ENCODE measurements at places on chromosomes 2 and 18.

- DNase-seq, result no peak
Observed at GRCh38 chr2:157304811-157305722, 20.6 kb downstream of the ERMN start.

DNA sequence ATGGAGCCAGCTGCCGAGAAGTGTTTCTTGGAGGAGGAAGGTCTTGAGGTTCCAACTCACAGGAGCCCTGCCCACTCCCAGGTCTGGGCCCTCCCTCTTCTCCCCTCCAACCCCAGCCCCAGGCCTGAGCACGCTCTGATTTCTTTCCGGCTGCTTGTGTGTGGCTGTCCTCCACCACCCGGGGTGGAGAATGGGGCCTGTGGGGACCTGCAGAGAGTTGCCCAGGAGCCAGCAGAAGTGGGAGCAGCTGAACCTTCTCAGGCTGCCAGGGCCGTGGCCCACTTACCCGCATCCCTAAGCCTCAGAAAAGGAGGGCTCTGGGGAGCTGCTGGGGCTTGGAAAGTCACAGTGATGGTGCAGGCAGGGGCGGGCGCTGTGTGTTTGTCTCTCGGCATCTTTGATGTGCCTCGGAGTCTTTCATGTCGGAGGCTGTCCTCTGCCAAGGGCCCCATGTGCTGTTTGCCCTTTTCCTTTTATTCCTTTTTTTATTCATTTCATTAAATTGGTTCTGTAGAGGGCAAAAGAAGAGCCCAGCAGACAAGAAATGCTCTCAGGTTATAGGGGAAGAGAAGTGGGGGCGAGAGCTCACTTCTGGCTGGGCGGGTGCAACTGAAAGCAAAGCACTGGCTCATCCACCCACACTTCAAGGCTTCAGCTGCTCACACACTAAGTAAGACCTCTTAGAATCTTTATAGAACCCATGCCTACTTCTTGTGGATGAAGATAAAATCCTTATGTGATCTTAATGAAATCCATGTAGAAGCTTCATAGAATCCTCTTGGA lies 52.5 kb downstream of the SDC1 start:
- DNase-seq, result no peak

GRCh38 chr2:202261531-202261930 lies 4.0 kb upstream of the NOP58 start:
- DNase-seq, result no peak

DNA sequence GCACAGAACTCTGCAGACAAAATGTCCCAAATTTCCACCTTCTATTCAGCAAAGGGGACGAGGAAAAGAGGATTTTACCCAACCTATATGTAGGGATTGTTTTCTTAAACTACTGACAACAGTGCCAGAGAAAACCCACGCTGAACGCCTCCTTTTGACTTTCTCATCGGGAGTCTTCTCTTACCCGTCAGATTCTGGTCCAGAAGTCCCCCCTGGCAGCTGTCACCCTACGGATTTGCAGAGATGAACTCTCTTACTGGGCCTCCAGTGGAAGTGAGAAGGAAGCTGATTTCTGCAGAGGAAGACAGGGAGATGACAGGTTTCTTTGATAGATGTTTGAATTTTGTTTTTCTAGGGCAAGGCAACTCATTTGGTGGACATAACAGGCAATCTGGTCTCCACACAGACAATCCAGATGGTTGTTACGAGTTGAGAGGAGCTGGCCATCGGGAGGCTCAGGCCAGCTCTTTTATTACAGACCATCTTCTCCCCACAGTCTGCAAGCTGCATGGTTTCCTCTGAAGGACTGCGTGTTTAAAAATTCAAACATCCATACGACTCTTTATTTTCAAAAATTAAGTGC lies 804.3 kb downstream of the RNF144A start:
- DNase-seq, result no peak

DNA sequence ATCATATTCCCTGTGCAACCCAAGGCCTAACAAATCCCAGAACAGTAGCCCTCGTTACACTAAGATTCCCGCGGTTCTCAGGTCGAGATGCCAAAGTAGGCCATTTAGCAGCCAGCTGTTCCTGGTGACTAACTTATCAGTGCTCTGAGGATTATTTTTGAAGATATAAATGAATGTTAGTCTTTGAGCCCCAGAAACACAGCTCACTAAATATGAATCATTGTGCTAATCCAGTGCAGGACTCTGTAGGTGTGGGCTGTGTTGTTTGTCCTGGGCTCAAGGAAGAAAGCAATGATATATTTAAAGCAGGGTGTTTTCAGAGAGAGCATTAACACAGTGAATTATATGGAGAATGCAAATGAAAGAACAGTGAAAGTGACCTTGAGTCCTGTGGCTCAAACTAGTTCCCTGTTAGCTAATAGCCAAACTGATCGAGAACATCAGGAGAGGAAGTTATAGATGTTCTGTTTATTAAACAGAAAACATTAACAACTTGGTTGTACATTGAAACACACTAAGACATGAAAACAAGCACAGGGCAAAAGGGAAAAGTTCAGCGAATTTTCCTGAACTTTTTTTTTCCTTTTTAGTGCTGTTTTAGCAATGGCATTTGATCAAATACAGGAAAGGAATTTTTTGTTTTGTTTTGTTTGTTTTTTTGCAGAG lies 228.3 kb downstream of the RNF152 start:
- no peak for DNase-seq

- DNase-seq, result no peak
Observed at GRCh38 chr2:167534443-167534842, 646.2 kb downstream of the XIRP2 start.

DNA sequence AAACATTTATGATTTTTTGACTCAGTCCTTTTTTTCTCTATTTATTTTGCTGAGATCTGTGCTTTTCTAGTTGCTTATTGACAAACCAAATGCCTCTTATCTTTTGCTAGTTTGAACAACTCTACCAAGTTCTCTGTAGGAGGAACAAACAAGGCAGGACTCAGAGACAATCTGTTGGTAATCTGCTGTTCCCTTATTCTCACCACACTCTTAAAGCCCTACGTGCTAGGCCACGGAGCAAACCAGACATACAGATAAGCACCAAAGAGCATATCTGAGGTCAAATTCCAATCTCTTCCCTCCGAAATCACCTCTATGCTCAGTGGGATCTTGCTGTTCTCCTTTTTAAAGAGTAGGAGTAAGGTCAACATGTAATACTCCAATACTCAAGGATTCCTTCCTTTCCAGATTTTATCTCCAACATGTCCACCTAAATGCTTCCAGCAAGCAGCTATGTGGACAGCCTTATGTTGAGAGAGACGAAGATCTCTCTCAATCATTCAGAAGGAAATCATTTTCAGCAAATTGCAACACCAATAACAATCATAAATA lies 18.4 kb downstream of the FN1 start:
- DNase-seq, result no peak

- no peak for DNase-seq
Observed at GRCh38 chr2:16650287-16651249, 15.1 kb downstream of the CYRIA start.

DNA sequence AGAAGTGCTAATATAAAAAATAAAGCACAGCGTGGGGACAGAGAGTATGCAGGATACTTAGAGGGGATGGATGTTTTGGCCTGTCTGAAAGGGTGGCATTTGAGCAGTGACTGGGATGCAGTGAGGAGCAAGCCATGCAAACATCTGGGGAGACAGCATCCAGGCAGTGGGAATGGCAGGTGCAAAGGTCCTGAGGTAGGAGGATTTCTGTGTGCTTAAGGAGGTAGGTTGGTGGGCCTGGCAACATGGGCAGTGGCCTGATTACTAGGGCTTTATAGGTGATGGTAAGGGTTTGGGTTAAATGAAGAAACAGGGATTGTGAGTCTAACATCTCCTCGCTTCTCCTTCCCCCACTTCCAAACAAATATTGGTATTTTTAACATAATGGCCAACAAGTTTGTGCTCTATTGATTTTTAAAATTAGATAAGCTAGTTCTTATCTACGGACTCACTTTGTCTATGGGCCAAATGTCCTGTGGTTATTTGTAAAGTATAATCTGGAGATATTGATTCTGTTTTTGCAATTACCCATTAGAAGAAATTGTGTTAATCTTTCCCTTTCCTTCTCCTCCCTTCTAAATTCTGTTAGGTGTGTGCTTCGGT lies 2.4 kb downstream of the AOX1 start:
- DNase-seq, result no peak

DNA sequence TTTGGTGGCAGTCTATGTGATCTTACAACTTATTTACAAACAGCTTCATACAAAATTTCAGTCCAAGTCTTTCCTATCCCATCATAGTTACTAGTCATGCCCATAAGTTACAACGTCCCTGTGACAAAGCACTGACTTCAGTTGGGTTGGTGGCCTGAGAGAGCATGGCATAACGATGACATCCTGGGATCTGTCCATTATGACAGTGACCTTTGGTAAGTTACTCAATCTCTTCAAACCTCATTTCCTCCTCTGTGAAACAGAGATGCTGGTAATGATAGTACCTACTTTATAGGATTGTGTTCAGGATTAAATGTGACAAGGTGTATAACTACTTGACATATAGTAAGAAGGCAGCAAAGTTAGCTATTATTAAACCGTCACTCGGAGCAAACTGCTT lies 55.4 kb upstream of the ATP5MC3 start:
- DNase-seq, result no peak

DNA sequence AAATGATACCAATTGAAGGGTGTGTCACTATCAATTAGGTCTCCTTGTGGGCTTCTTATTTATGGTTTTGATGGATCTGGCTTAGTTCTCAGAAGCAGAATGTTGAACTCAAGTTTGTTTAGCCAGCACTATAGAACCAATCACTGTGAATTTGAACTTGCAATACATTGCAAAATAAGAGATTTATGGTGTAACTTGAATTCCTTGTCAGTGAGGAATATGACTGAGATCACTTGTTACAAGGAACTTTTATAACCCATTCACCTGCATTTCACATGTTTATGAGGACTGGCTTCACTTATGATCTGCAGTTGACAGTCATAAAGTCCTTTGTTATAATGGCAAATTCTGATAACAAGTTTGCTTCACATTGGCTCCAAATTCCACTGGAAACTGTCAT lies 9.8 kb downstream of the GATA6 start:
- DNase-seq, result no peak

- no peak for DNase-seq
Observed at GRCh38 chr2:19810148-19810547, 91.6 kb downstream of the TTC32 start.

DNA sequence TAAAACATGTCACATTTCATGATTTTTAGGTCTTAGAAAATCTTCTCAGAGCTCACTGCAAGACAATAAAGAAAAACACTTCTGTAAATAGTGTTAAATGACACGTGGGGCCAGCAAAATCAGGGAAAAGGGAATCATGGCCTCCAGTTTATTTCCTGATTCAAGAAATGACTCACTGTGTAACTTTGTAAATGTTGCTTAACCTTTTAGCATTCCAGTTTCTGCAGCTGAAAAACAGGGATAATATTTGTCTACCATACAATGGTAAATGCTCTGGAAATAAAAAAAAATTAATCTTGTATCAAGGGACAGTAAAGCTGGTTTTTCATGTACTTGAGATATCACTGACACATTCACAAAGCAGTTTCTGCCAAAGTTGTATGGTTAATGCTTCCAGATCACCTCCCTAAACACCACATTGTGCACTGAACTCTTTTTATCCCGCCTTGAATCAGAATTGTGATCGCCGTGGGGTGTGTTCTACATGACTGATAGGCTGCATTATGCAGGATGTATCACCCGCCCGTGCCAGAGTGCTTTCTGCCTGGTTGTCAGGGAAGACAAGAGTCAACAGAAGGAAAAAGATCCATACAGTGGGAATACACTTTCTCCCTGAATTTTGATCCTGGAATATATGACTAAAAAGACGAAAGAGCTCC lies 238.8 kb downstream of the IKZF2 start:
- DNase-seq, result no peak

GRCh38 chr2:72172478-72172877 lies 24.8 kb upstream of the CYP26B1 start:
- no peak for DNase-seq

DNA sequence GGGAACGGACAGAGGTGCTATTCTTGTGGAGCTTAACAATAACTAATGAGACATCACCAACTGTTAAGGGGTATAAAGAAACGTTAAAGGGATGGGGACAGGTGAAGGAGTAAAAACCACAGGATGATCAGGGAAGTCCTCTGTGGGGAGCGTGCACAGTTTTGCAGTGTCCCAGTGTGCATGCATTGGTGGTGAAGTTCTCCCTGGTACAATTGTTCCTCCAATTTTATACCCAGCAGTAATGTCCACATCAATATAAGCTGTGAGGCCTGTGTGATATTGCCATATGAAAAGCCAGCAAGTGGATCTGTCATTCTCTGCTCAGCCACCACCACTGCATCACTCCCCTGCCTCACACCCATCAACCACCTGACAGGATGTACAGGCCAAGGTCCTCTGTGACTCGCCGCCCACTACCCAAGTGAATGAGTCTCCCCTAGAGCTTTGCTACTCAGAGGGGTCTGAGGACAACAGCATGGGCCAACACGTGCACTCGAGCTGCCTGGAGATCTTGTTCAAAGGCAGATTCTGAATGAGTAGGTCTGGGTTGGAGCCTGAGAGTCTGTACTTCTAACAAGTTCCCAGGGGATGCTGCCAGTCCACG lies 4.6 kb downstream of the MLPH start:
- DNase-seq, result no peak

DNA sequence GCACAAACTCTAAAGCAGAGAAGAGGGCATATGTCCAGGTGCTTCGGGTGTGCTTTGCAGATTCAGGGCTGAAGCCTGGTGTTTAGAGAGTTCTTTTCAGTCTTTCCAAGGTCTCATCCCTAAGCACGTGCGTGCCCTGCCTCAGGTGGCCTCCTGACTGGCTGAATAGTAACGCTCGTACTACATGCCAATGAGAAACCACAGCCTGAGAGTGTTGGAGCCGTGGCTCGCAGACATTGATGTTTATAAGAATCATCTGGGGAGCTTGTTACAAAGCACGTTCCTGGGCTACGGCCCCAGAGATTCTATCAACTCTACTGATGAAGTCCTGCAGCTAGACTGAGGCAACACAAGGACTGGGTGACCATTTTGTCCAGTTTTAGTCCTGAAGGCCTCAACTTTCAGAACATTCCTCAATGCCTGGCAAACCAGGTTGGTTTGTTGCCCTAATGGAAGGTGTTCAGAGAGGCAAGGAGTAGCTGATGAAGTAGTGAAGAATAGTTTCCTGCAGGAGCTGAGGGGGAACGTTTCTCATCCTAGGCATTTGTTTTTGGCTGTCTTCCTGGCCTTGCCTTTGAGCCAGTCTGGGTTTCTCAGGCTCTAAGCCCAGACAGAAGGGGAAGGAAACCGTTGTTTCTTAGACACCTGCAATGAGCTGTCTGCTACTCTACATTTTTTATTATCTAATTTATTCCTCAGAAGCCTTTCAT lies 31.5 kb upstream of the HAAO start:
- no peak for DNase-seq

GRCh38 chr2:233857511-233858141 lies 3.3 kb upstream of the HJURP start:
- DNase-seq, result no peak

GRCh38 chr18:27921392-27921791 lies 255.5 kb downstream of the CDH2 start:
- DNase-seq, result no peak

DNA sequence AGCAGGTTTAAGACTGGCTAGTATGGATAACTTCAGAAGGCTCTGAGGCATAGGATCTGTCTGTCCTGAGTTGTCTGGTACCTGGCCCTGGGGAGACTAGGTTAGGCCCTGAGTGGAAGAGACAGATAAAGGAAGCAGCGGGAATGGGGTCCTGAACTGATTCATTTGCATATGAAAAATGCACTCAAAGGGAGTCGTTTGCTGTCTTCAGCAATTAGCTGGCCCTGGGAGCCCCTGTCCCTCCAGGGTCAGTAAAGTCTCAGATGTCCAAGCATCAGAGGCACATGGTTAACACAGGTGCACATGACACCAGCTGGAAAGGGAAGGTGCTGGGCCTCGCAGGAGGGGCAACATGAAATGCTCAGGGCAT lies 172.4 kb downstream of the ACOXL start:
- no peak for DNase-seq
